Anterior cingulate cortex (tissue), 58 donors: ENCODE measurements at places on chromosomes 3 and 15.
A peak's percentile ranks its signal among the peaks of the same experiment; 100 is the strongest.

- DNase-seq, result no peak
Measured at GRCh38 chr15:100738614-100739013, 136.2 kb downstream of the ASB7 start.

- no peak for DNase-seq
Measured at GRCh38 chr15:30670056-30670455, 44.1 kb downstream of the ARHGAP11B start.

- no peak for DNase-seq
Measured at GRCh38 chr3:168216851-168217250, 121.1 kb upstream of the GOLIM4 start.

DNA sequence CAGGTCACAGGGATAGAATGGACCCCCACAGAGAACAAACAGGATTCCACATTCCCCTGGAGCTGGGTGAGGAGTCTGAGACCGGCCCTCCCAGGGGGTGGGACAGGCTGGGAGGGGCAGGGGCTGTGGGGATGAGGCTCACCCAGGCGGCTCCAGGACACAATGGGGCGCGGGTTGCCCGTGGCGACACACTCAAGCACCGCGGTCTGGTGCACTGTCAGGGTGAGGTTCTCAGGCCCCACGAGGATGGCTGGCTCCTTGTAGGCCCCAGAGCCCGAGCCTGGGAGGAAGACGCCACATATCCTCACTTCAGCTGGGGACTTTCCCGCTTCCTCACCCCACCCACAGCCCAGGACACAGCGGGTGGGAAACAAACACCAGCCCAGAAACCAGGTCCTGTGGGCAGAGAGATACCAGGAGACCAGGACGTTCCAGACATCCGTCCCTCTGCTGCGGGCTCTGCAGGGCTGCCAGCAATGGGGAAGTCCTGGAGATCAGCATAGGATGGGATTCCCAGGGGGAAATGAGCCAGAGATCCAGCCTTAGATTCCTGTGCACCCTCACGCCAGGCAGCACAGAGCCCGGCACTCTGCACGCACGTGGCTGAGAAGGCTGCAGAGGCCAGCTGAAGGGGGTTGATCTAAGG lies 30.2 kb downstream of the RNU5B-1 start:
- DNase-seq, result no peak

DNA sequence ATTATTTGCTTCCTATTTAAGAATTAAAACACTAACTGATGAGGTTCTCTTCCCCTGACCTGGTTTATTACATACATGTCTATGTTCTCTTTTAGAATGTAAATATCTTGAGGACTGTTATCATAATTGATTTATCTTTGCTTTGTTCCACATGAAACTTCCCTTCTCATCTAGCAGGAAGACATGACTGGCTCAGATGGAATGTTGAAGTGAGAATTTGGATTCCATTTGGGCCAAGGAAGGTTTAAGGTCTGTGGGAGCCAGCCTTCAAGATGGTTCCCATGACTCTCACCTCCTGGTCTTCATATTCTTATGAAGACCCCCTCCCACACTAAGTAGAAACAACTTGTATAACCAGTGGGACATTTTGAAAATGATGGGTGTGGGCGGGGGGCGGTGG lies 222.2 kb upstream of the GADL1 start:
- no peak for DNase-seq

DNA sequence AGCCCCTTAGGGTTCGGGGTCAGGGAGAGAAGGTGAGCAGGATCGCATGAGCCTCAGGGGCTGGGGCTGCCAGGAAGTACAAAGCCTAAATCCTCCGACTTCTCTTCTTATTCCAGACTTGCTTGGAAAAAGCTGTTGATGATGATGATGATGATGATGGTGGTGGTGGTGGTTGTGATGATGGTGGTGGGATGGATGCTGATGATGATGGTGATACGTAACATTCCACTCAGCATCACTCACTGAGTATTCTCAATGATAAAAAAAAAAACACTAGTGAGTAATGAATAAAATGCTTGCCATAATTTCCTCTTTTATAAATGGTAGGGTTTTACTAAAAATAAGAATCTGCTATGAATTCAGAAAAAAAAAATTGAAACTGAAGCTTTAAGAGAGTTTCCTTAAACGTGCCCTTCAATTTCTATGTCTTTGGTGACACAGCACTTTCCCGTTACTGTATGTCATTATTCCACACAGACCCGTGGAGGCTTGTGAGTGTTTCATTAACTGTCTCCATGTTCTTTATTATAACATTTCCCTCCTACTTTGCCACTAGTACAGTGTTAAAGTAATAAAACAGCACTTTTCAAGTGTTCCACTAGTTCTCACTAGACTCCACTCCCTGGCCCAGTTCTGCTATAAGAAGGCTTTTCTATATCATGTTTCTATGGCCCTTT lies 5.4 kb upstream of the ACAN start:
- no peak for DNase-seq

DNA sequence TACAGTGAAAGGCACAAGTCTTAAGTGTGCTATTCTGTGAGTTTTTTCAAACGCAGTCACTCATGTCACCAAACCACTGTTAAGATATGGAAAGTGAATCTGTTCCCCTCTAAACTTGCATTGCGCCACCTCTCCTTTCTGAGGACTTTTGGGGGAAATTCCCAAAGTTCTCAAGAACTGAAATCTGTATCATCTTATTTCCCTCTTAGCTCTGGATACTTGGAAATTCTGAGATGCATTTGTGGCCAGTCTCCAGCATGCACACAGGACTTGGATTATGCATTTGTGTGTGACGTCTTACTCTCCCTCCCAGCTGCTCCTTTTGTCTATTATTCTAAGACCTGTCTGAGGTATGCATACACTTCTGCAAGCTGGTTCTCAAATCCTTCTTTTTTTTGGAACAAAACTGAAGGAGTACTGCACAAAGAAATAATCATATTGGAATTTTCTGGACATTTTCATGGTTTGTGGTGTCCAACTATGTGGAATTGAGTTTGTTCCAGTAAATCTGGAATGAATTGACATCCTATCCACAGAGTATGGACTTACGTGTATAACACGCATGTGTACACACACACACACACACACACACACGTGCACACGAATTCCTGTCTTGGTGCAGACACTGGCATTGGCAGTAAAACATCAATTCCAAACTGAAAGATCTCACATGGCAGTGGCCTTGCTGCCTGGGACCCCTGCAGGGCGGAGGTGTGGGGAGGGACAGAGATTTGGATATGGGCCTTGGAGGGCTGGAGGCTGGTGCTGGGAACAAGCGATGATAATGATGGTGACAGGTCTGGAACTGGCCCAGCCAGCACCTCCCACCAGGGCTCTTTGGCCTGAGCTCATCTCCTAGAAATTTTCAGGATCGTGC lies 8.2 kb upstream of the LCTL start:
- DNase-seq, result no peak

GRCh38 chr3:41808152-41808551 lies 153.8 kb downstream of the ULK4 start:
- DNase-seq, result no peak

GRCh38 chr15:63295341-63295740 lies 17.9 kb downstream of the APH1B start:
- DNase-seq, result no peak

- peak; percentile 45 for DNase-seq
Measured at GRCh38 chr3:186259612-186260383, 102.2 kb downstream of the DGKG start.

- no peak for DNase-seq
Measured at GRCh38 chr3:14216257-14217048, 37.8 kb downstream of the LSM3 start.

GRCh38 chr15:78997981-78998499 lies 53.2 kb upstream of the CTSH start:
- DNase-seq, result no peak

- DNase-seq, result no peak
Measured at GRCh38 chr3:110344487-110344886, 727.1 kb upstream of the NECTIN3 start.

GRCh38 chr3:123258811-123259420 lies 57.2 kb downstream of the SEC22A start:
- DNase-seq, result no peak

- no peak for DNase-seq
Measured at GRCh38 chr15:40942878-40943277, 10.4 kb upstream of the CHAC1 start.

GRCh38 chr3:187665010-187665409 lies 5.2 kb downstream of the SST start:
- no peak for DNase-seq

- DNase-seq, result no peak
Measured at GRCh38 chr15:58438956-58439355, 7.2 kb downstream of the LIPC start.

DNA sequence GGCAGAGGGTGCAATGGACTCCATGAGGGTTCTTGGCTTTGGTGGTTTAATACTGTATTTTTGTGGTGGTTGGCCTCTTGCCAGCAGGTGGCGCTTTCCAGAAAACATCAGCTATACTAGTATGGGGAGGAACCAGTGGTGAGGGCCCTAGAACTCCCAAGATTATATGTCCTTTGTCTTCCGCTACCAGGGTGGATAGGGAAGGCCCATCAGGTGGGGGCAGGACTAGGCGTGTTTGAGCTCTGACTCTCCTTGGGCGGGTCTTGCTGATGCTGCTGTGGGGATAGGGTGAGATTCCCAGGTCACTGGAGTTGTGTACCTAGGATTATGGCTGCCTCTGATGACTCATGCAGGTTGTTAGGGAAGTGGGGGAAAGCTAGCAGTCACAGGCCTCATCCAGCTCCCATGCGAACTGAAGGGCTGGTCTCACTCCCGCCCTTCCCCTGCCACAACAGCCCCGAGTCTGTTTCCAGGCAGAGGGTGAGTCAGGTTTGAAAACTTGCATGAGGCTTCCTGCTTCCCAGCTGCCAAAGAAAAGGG lies 357.7 kb downstream of the OTOL1 start:
- DNase-seq, result no peak
